ENCODE measurements at places on chromosomes 16 and 17.

- DNase-seq, result no peak
Measured at GRCh38 chr16:27999687-28000086, 63.8 kb downstream of the GSG1L start.

- DNase-seq, result no peak
Measured at GRCh38 chr16:85259832-85260167, 147.5 kb upstream of the CIBAR2 start.

- no peak for DNase-seq
Measured at GRCh38 chr17:73703192-73703591, 58.9 kb upstream of the SDK2 start.

- peak; percentile 84 for DNase-seq
Measured at GRCh38 chr17:32503251-32504165, 16.7 kb downstream of the CDK5R1 start.

- no peak for DNase-seq
Measured at GRCh38 chr17:81254955-81255717, 16.0 kb downstream of the NDUFAF8 start.

- DNase-seq, result no peak
Measured at GRCh38 chr17:19424934-19425868, 14.2 kb downstream of the RNF112 start.

- DNase-seq, result no peak
Measured at GRCh38 chr16:50668368-50669008, 12.6 kb downstream of the SNX20 start.

DNA sequence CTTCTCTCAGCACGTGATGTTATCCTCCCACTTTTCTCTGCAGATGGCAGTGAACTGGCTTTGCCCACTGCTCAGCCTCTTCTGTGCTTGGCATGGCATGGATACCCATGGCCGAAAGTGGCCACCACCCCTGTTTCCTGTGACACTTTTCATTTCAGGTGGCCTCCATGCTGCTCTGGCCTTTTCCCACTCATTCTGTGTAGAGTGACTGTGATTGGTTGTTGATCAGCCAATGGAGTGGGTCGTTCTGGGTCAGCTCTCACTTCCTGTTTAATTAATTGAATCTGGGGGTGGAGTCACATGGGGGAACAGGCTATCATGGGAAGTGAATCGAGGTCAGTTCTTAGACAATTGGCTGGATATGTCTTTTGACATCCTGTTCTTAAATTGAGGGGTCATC is 350.1 kb upstream of the EEF2KMT start:
- no peak for DNase-seq

- DNase-seq, result peak; percentile 55
Measured at GRCh38 chr17:27473748-27474609, 17.7 kb downstream of the KSR1 start.

DNA sequence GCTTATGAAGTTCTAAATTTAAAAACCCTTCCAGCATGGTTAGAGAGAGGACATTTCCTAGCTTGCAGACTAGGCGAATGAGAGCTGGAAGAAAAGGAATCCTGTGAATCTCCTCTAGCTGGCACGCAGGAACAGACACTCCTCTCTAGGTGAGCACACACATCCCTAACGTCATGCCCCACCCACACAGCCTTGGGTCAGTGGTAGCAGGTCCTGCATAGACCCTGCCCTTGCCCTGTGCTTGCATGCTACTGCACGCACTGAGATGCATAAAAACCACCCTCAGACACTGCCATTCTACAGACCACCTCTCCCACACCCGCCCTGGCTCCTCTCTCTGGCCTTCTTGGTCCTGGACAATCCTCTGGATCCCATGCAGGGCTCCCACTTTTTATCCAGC is 23.5 kb downstream of the CES1 start:
- no peak for DNase-seq

DNA sequence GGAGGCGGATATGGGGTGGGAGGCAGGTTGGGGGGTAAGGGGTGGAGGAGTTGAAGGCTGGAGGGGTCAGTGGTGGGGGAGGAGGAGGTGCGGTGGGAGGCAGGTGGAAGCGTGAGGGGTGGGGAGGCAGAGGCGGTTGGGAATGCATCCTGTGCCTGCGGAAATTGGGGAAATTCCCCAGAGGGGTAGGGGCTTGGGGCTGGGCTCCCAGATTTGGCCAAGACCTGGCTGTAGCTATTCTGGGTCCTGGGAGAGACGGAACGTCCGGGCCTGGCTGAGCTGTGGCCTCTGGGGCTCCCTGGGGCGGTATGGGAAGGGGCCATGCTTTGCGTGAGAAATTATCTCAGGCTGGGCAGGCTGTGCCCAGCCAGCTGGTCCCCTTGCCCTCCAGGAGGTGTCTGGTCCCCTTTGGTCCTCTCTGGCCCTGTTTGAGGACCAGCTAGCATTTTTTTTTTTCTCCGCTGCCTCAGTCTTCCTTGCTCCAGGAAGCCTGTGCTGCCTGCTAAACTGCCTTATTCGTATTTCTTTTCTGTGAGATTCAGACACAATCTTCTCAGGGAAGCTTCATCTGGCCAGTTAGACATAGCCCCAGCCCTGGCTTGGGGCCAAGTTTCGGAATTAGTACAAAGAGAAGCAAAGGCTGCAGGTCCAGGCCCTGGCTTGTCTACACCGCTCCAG is 7.3 kb upstream of the TRPV2 start:
- peak; percentile 85 for DNase-seq

DNA sequence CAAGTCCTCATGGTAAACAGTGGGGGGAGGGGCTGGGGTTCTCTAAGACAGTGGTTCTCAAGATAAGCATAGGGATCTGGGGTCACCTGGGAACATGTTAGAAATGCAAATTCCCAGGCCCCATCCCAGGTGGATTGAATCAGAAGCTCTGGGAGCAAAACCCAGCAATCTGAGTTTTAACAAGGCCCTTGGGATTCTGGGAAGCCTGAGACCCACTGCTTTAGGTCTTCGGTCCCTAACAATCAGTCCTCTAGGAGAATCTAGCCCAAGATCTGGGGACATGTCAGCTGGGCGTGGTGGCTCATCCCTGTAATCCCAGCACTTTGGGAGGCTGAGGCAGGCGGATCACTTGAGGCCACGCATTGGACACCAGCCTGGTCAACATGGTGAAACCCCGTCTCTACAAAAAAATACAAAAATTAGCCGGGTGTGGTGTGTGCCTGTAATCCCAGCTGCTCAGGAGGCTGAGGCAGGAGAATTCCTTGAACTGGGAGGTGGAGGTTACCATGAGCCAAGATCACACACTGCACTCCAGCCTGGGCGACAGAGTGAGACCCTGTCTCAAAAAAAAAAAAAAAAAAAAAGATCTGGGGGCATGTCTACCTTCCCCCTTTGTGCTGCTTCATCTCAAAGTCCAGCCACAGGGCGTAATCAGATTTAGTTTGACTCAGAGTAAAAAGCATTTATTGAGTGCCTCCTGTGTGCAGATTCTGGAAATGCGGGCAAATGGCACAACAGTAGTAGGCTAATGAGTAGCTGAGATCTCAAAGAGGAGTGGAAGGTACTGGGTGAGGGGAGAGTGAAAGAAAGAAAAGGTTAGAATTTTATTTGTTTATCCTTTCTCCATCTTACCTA is 8.8 kb upstream of the NR1D1 start:
- DNase-seq, result no peak

DNA sequence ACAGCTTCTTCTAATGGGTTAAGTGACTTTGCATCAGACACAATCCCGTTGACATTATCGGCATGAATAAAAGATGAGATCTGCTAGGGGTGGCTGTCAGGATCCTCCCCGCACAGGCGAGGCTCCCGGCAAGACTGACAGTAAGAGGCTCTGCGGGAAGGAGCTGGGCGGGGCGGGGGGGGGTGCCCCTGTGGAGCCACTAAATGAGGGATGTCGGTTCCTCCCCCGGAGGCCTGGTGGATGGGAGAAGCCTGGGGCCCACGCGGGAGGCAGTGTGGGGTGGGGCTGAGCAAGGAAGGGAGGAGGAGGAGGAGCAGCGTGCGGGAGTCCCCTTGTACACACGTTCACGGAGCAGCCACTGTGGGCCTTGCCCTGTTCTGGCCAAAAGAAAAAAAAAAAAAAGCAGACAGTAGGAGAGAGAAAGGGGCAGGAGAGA is 190.9 kb upstream of the GSE1 start:
- no peak for DNase-seq

DNA sequence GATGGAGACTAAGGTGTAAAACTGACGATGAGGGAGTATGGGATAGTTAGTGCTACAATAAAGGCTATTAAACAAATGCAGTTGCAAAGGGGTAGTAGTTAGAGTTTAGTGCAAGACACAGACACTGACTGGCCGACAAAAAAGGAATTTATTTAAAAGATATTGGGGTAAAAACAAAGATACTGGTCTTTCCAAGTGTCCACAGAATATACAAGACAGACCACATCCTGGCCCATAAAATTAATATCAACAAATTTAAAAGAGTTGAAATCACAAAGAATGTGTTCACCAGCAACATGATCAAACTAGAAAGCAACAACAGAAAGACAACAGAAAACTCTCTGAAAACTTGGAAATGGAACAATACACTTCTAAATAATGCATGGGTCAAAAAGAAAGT is 54.7 kb downstream of the CFDP1 start:
- DNase-seq, result no peak

DNA sequence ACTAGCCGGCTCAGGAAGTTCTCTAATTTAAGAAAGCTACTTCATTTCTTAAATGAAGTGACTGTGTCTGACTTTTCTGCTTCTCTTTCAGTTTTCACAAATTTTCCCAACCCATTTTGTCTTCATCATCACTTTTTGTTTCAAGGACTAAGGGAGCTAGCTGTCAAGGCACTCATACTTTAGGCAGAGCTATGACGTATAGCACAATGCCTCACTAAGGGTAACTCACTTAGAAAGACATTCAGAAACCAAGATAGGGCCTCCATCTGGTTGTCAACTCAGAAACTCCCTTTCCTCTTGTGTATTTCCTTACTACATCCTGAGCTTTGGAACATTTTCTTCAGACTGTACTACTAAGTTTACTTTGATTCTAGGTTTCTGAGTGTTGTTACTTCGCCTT is 397.9 kb downstream of the TOX3 start:
- no peak for DNase-seq

GRCh38 chr17:43779145-43780125 is 658 bp upstream of the DUSP3 start:
- DNase-seq, result no peak

GRCh38 chr16:4523686-4524085 is 14.9 kb downstream of the CDIP1 start:
- DNase-seq, result no peak

GRCh38 chr16:17204644-17205043 is 266.1 kb downstream of the XYLT1 start:
- DNase-seq, result no peak

DNA sequence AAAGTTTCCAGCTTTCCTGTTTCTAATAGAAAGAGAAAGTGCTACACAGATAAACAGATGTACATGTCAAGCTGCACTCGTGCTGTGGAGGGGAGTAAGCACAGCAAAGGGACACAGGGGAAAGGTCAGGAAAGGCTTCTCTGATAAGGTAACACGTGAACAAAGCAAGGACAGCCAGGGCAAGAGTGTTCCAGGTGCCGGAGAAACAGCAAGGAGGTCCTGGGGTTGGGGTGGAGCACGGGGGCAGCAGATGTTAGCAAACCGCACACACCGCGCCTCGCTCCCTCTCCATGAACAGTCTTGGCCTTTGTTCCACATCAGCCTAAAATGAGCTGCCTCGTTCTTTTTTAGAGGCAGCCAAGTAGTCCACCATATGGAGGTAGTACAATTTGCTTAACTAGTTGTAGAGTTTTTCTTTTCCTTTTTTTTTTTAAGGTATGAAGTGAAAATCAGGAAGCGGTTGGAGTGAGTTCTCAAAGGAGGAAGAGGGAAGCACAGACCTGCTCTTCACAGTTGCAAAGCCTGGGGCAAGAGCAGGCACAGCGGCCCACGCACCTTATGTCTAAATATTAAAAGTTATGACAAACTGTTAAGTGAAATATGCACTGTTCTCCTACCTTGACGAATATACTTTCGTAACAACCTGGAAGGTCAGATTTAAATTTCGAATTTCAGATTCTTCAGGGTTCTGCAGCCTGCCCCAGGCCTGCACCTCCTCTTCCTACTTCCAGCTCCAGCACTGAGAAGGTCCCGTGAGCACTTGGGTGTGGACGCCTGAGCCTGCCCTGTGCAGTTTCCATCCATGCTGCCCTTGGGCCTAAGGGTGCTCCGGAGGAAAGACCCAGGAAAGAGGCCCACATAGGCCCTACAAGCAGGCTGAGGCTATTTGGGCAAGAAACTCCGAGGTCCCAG is 41.5 kb upstream of the RPH3AL start:
- no peak for DNase-seq

- DNase-seq, result no peak
Measured at GRCh38 chr17:60103957-60104356, 25.2 kb upstream of the HEATR6 start.

GRCh38 chr16:62041401-62041800 is 5.2 kb upstream of the CDH8 start:
- no peak for DNase-seq

- no peak for DNase-seq
Measured at GRCh38 chr16:86214326-86215232, 295.7 kb upstream of the FOXF1 start.

DNA sequence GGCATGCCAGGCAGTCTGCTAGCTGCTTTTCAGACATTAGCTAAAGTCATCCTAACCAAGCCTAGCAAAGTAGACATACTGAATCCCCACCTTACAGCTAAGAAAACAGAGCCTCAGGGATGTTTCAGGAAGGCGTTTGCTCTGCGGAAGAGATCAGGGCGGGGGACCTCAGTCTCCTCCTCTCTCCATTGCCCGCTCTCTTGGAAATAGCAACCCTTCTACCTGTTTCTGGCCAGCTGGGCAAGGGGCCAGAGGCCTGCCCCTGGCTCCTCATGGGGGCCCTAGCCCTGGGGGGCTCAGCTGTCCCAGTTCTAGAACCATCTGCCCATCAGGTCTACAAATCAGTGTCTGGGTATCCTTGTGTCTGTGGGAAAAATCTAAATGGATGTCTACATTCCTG is 14.5 kb downstream of the PITPNM3 start:
- no peak for DNase-seq

DNA sequence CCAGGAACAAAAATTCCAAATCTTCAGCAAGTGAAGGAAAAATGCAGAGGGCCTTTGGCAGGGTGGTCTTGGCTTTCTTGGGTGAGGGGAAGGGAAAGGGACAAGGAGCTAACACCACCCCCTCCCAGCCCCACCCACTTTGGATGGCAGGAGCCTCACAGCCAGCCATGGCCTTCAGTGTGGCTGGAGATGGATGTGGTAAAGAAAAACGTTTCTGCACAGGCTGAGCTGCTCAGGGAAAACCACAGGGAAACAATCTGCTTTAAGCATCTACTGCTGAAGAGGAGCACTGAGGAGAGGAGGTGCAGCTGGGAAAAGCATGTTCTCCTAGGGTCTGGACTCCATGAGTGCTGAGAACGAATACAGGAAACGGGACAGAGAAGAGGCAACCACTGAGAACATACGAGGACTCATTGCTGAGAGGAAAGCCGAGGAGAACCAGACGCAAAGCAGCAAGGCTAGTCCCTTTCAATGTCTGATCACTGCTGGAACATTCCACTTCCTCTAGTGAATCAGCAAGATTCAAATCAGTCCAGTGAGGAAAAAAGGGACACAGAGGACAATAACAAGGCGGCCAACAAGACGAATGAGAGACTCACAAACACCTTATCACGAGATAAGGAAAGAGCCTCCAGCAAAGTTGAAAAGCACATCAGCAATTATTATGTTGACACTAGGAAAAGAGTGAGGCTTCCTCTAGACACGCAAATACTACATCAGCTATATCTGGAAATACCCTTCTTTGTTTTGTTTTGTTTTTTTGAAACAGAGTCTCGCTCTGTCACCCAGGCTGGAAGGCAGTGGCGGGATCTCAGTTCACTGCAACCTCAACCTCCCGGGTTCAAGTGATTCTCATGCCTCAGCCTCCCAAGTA is 41.7 kb downstream of the ZZEF1 start:
- peak; percentile 15 for DNase-seq

Measured in GM13977 (cell line).